ENCODE measurements at places on chromosomes 16 and 17. TPM values are rescaled to one million over a fixed set of nuclear protein-coding genes. Genes with fewer than 3 reads are reported as not detected.

The DNASE1L2 gene
- total RNA-seq: 1.1 TPM

The SBK1 gene
- 1.3 TPM for total RNA-seq

The PYDC1 gene
- total RNA-seq: not detected

The STX1B gene
- total RNA-seq: 2.7 TPM

The RASD1 gene
- total RNA-seq: 3.2 TPM

The NRN1L gene
- 2.8 TPM for total RNA-seq

The SP6 gene
- not detected for total RNA-seq

- DNase-seq: no peak
These were observed 131.2 kb upstream of the NLRP1 start for GRCh38 chr17:5715478-5715877.

GRCh38 chr17:64336760-64337413 lies 53.8 kb downstream of the PECAM1 start:
- no peak for DNase-seq

DNA sequence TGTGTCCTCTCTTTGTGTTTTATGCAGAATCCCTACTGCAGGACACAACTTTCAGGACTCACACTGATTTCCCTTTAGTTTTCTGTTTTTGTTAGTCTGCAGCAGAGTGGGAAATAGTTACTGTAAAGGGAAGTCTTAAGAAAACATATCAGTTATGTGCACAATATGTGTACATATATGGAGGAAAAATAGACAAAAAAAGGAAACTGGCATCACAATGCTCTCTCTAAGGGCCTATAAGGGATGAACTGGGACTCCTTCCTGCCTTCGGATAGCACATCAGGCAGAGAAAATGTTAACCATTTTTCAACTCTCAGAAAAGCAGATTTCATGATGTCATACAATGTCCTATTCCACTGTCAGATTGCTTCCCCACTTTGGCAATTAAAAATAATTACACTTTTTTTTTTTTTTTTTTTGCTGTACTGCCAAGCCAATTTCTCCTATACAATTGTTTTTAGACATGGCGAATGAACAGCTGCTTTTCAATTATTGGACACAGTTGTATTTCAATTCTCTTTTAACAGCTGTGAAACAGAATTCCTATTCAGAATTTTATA lies 112.5 kb upstream of the KCNJ16 start:
- no peak for DNase-seq

DNA sequence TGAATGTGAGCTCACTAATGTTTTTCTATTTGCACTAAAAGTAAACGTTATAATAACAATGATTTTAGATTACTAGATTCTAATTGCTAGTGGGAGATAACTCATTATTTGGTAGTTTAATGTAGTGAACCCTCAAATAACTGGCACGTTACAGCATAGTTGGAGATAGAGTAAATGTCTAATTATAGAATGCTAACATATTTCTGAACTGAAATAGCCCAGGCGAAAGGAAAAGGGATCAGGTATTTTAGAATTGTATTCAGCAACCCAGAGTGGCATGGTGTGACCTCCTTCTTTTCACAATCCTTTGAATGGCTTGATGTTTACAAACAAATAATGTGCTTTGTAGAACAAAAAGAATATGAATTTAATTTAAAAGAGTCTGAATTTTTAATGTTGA lies 1221.2 kb downstream of the CDH8 start:
- DNase-seq: no peak

DNA sequence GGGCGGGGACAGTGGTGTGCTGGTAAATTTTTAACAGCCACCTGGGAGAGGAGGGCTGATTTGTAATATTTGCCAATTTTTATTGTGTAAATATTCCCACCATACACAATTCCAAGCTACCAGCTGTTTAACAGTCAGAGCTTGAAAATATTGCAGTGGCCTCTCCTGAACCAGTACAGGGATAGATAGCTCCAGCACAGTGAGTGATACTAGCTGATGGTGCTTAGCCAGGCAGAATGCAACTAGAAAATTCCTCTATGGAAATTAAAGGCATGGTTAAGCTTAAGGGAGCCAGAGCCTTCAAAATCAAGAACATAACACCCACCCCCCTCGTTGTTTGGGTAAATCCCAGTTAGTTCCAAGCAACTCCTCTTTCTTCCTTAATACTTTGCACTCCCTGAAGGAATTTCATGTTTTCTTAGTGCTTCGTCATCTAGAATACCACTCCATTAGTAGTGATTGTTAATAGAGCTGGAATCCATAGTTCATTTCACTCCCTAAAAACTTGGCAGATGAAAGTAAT lies 96.6 kb downstream of the CYB561 start:
- no peak for DNase-seq

Data from B cell (primary cell).